Stimulated activated CD8-positive, alpha-beta memory T cell treated with anti-CD3 and anti-CD28 coated beads, Interleukin-2, amount 100 ng/mL, for 1 hour (primary cell): ENCODE measurements at places on chromosomes 13 and 19.

- DNase-seq: no peak
Observed at GRCh38 chr19:3407556-3408516, 41.5 kb downstream of the NFIC start.

DNA sequence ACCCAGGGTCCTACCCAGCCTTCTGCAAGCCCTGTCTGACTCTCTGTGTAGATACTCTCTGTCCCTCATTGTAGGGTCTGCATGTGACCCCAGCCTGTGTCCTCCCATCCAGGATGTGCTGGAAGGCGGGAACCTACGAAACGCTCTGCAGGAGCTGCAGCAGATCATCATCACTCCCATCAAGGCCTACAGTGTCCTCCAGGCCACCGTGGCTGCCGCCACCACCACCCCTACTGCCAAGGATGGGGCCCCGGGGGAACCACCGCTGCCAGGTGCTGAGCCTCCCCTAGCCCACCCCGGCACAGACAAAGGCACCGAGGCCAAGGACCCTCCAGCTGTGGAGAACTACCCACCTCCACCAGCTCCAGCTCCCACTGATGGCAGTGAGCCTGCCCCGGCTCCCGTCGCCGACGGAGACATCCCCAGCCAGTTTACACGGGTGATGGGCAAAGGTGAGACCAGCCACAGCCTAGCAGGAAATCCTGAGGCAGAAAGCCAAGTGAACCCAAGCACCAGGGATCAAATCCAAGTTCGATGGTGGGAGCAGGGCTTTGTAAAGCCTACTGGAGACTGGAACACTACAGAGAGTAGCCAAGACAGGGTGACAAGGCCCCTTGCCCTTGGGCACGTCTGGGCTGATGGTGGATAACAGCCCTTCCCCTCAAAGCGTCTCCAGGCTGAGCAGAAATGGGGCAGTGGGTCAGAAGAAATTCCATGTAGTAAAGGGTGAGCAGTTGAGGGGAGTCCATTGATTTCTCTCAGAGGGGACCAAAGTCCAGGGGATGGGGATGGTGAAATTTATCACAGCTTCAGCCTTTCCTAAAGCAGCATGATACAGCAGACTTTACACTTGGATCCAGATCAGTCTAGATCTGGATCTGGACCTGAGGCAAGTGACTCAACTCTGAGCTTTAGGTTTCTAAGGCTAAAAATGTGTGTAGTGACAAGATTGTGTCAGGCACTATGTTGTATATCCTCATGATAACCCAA is 13.2 kb downstream of the PAF1 start:
- DNase-seq: no peak

DNA sequence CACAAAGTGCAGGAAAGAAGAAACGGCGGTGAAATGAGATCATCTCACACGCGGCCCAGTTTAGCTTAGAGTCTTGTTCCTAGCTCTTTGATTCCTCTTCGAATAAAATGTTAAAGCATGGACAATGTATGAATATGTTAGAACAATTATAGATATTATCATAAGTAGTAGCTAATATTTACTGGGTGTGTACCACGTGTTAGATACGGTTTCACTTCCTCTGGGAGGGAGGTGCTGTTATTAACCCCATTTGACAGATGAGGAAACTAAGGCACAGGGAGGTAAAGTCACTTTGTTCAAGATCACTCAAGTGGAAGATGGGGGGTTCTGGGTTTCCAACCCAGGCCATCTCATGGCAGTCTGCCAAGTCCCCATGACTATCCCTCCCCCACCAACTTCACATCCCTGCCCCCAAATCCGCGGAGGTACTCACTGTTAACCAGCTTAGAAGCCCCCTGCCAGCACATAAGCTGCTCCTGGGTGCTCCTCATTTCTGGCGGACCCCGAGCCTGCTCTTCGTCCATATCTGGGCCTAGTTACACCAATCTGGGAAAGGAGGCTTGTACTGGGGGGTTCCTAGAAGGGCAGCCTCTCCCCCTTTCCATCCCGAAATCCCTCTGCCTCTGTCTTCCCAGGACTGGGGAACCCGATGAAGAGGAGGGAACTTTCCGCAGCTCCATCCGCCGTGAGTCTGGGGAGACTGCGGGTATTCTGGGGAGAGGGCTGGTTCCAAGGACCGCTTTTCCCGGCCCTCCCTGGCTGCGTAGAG is 1.0 kb upstream of the FXYD7 start:
- no peak for DNase-seq

DNA sequence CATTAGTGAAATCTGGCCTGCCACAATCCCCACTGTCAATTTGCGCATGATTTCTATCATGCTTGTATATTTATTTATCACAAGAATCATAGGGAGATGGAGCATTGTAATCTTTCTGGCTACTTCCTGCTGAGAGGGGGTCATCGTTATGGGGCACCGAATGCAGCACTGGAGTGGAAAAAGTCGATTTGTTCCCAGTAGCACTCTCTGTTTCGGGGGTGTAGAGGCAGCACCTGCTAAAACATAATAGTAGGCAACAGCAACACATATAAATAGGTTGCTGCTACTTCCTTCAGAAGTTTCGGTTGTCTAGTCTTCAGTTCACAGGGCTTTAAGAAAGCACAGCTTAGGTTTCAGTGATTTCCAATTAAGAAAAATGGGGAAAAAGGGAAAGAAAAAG is 23.4 kb upstream of the CEACAM21 start:
- DNase-seq: no peak

DNA sequence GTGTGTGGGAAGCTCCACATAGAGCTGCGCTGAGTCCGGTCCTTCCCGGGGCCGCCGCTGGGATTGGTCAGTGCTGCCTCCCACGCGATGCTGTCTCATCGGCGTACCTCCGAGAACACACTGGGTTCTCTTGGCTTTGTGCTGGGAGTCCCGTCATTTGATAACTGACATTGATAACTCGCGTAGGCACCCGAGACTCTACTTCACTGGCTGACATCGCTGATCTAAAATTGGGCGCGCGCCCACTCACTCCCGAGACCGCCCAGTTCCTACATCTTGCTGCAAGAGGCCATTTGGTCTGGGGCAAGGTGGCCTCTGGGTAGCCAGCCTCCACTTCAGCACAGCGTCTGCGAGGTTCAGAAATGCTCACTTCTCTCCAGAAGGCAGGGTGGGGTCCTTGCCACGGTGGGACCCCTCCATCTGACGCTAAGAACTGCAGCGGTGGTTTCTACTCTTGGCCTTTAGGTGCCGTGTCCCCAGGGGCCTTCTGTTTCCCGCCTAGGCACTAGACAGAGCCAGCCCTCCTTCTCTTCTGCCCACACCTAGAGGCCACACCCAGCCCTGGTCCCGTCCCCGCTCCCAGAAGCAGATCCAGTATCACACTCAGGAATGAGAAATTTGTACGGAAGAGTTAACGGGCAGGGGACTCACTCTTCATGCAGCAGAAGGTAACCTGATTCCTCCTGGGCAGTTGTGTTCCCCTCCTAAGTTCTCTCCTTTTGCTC is 40.7 kb upstream of the ATP11A start:
- no peak for DNase-seq

DNA sequence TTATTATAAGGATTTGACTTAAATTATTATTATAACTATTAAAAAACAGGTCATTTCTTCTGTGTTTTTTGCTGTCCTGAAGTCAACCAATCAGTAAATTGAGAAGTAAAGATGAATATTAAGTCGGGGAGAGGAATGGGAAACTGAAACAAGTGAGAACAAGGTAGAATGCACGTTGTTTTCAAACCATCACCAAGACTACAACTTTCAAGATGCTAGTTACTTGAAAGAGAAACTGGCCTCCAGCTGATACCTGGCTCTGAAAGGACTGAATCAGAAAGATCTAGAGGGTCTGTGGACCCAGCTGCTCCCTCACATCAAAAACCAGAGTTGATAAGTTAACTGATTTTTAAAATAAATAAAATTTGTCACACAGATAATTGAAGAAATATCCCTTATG is 1301.5 kb upstream of the ATXN8OS start:
- no peak for DNase-seq

- DNase-seq: no peak
Observed at GRCh38 chr13:60397704-60398378, 821 bp downstream of the TDRD3 start.
